NCI-H2029 treated with DMSO at 0.1 percent for 48 hours (cell line): ENCODE measurements at places on chromosomes 6 and 20.
A peak's percentile ranks its signal among the peaks of the same experiment; 100 is the strongest.

- DNase-seq, result no peak
These were observed 8.7 kb upstream of the PLTP start for GRCh38 chr20:45920462-45921336.

GRCh38 chr6:268394-268935 is 23.8 kb upstream of the DUSP22 start:
- DNase-seq, result no peak

DNA sequence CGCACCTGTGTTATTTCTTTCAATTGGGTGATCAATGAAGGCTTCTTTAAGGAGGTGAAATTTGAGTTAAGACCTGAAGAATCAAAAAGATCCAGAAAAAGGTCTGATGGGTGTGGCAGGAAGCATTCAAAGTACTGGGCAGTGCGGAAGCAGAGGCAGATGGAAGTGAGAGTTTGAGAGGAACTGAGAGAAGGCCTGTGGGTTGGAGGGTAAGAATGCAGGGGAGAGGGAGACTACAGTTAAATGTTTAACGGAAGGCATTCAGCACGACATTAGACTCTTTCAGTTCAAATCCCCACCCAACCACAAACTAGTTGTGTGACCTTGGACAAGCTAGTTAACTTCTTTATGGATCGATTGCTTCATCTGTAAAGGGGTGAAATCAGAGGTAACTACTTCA is 50.5 kb upstream of the GCM1 start:
- DNase-seq, result no peak

GRCh38 chr6:121442576-121442975 is 7.1 kb downstream of the GJA1 start:
- DNase-seq, result no peak

DNA sequence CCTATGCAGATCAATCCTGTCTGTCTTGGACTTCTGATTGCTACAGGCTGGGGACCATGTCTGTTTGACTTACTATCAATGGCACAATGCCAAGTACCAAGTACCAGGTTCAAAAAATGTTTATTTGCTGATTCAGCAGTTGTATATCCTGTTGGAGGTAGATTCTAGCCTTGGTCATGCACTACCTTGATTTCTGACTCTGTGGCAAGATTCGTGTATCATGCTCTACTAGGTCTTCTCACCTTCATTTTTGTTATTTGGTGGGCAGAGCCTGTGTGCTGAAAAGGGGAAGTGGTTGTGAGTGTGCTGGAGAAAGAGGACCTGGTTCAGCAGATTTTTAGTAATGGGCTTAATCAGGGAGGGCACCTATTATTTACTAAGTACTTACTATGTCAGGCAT is 192.4 kb upstream of the MYLIP start:
- DNase-seq, result peak; percentile 77

DNA sequence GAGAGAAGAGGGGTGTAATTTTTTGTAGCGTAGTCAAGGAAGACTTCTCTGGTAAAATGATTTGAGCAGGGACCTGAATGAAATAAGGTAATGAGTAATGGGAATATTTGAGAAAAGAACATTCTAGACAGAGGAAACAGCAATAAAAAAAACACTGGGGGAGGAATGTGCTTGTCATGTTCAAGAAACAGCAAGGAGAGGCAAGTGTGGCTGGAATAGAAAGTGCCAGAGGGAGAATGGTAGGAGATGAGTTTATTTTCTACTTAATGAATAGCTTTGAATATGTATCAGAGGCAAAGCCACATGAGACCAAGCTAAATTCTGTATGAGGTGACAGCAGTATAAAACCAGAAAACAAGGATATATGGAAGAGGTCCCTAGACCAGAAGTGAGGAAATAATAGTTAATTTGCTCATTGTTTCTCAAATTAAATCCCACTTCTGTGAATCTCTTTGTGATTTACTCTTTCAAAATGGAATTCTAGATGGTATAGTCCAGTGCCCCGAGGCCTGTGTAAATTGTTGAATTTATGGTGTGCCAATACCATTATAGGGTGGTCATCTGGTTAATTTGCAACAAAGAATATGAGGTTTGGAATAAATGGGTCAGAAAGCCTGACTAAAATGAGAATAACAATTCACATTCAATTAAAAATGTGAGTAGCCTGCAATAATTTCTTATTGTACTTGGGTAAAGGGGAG is 170.2 kb downstream of the CDKAL1 start:
- no peak for DNase-seq

DNA sequence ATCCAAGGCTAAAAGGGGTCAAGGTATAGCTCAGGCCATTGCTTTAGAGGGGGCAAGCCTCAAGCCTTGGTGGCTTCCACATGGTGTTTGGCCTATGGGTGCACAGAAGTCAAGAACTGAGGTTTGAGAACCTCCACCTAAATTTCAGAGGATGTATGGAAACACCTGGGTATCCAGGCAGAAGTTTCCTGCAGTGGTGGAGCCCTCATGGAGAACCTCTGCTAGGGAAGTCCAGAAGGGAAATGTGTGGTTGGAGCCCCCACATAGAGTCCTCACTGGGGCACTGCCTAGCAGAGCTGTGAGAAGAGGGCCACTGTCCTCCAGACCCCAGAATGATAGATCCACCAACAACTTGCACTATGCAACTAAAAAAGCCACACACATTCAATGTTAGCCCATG is 678.7 kb upstream of the ADGRB3 start:
- DNase-seq, result no peak

- DNase-seq, result no peak
These were observed 85.2 kb downstream of the FKBP5 start for GRCh38 chr6:35603326-35604202.

DNA sequence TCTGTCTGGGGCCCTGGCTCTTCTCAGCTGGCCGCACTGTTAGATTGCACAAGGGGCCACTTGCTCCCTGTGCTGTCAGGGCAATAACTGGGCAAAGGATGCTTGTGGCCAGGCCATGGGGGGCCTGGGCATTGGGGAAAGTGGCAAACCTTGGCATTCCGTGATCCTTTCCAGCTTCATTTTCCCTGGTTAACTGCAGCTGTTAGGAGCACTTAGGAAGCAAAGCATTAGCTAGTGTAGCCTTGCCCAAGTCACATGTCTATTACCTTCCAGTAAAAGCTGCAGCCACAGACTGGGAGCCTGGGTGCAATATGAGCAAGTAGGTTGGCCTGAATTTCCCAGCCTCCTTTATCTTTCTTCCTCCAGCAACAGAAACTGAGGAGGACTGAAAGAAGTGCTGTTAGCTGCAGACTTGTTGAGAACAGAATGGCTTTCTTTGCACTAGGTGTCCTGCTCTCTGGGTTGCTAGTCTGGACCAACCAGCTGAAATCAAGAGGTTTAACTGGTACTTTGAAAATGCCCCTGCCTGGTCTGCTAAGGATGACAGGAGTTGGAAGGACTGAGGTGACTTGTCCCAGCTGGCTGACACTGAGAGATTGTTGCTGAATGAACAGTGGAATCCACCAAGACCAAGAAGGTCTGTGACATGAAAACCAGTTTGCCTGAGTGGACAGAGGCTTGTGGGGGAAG is 312.3 kb upstream of the SUPT3H start:
- no peak for DNase-seq

DNA sequence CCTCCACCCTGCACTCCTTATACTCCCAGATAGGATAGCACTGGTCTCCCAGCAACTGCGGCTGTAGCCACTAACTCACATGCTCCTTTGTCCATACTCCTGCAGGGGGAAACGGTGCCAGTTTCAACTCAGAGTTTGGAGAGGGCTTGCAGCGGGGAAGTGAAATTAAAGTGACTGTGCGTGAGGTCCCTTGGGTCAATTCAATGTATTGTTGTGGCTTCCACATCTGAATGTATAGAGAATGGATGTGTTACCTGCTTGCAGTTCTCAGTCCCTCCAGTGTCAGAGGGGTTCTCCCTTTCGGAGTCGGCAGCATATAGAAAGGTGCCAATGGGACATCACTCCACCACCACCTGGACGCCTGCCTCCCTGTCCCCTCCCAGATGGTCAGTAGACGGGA is 93.6 kb upstream of the CNKSR3 start:
- DNase-seq, result no peak

- DNase-seq, result no peak
These were observed 5.7 kb downstream of the RING1 start for GRCh38 chr6:33213989-33214335.

DNA sequence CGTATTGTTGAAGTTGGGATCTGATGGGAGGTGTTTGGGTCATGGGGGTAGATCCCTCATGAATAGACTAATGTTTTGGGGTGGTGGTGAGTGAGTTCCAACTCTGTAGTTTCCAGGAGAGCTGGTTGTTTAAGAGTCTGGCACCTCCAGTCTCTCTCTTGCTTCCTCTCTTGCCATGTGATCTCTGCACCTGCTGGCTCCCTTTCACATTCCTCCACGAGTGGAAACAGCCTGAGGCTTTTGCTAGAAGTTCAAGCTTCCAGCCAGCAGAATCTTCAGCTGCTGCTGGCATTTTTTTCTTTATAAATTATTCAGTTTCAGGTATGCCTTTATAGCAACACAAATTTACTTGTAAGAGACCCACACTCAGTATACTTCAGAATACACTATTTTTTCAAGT is 1021.6 kb downstream of the EYS start:
- no peak for DNase-seq

DNA sequence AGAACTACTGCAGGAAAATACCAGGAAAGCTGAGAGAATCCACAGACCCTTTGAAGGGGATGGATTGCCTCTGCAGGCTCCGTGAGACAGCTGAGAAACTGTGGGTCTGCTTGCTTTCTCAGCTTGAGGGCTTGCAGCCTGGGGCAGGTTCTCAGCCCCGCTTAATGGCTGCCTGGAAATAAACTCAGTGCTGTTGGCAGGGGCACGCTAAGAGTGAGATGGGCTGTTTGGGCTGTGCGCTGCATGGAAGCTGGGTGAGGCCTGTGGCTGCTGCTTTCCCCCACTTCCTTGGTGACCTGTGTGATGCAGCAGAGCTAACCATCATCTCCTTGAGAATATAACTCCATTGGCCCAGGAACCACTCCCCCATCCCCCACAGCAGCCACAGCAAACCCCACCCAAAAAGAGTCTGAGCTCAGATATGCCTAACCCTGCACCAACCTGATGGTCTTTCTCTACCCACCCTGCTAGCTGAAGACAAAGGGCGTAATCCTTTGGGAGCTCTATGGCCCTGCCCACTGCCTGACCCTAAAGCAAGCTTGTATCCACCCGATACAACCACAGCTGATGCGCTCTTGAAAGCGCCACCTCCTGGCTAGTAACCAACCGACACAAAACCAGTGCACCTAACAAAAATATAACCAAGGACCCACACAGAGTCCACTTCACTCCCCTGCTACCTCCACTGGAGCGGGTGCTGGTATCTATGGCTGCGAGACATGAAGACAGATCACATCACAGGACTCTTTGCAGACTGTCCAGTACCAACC is 800.6 kb upstream of the MAP3K7 start:
- no peak for DNase-seq

DNA sequence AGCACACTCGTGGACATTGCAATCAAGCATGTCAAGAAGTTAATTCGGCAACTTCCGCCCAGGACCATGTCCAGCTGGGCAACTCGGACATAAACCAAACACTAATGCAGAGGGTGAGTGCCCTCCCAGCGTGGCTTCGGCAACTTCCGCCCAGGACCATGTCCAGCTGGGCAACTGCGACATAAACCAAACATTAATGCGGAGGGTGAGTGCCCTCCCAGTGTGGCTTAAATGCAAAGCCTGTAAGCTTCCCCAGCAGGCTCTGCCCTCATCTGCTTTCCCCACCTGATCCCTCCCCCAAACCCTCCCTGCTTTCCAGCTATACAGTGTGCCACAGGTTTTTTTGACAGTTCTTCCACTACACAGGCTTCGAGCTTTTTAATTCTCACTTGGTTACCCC is 143.4 kb downstream of the PXDC1 start:
- no peak for DNase-seq

DNA sequence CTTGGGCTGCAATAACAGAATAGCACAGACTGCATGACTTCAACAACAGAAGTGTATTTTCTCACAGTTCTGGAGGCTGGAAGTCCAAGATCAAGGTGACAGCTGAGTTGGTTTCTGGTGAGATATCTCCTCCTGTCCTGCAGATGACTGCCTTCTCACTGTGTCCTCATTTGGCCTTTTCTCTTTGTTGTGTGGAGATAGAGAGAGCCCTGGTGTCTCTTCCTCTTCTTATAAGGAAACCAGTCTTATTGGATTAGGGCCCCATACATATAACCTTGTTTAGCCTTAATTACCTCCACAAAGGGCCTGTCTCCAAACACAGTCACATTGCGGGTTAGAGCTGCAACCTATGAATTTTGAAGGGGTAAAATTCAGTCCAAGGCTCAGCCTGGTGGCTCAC is 57.0 kb upstream of the BMP6 start:
- no peak for DNase-seq

- no peak for DNase-seq
These were observed 29.5 kb downstream of the STX11 start for GRCh38 chr6:144179828-144180227.

GRCh38 chr20:46057856-46058598 is 29.0 kb downstream of the SLC12A5 start:
- no peak for DNase-seq

GRCh38 chr20:39822667-39823066 is 860.5 kb downstream of the DHX35 start:
- no peak for DNase-seq

DNA sequence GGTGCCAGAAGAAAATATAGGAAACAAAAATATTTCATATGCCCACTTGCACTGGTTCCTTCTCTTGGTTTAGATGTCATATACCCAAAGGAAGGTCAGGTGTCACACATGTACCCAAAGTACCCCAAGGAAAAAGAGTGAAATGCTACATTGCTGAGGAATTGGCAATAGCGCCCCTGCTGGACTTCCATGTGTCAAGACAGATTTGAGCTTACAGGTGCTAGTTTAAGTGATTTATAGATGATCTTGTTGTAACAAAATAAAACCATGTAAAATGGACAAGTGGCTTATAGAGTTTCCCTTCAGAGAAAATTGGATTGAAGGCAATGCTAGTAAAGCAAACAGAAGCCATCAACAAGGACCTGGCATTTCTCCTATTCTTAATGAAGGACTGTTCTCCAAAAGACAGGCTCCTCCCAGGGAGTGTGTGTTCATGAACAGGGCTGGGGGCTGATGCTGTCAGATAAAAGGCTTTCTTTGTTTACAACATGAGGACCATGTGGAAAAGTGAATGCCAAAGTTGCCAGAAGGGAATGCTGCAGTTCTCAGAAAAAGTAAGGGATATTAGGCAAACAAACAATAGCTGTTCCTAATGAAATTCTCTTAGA is 64.3 kb upstream of the PAK5 start:
- DNase-seq, result peak; percentile 44

DNA sequence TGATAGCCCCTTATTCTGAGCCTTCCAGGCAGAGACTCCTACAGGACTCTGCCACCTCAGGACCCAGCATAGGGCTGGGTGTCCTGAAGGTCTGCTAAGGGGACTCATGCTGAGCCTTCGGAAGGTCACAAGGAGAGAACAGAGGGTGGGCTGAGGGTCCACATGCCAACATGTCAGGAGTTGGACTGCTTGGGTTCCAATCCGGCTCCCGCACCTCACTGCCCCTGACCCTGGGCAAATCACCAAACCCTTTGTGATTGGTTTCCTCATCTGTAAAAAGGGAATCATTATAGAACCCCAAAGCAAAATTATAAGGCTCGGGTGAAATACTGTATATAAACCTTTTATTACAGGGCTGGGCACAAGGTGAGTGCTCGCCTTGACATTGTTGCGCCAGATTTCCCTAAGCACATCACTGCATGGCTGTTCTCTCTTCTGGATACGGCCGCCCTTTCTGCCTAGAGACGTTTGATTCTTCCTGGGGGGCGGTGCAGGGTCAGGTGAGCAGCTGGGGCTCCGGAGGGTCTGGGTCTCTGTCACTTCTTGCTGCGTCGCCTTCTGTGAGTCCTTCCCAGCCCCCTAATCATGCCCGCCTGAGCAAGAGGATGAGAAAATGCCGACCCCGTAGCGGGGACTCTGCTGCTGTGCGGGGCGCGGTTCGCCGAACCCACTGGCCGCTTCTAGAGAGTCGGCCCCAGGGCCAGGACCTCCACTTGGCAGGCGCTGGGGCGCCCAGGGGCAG is 90.5 kb upstream of the EPB41L1 start:
- DNase-seq, result no peak
